ENCODE measurements at places on chromosomes 5 and 9.

GRCh38 chr9:35114113-35114839 lies 1.4 kb downstream of the ATOSB start:
- DNase-seq: peak; percentile 4

- DNase-seq: no peak
These were observed 548.4 kb downstream of the LRRC70 start for GRCh38 chr5:63127054-63127453.

- DNase-seq: peak; percentile 43
These were observed 218.3 kb downstream of the MEF2C start for GRCh38 chr5:88664645-88665044.

- DNase-seq: no peak
These were observed 116.7 kb upstream of the LMX1B start for GRCh38 chr9:126496781-126497659.

DNA sequence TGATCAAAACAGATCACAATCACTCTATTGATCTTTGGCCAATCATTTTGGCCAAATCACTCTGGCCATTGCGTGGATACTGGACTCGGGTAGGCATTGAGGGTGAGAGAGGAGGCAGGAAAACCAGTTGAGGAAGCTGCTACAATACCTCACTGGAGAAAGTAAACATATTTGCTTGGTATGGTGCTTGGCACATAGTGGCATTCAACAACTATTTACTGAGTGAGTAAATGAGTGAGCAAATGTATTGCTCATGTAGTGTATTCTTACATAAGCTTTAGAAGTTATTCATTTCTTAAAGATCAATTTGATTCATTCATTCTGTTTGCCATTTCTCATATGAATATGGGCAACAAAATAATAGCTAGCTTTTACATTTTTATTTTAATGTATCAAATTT lies 4.0 kb upstream of the DEPDC1B start:
- DNase-seq: peak; percentile 12

DNA sequence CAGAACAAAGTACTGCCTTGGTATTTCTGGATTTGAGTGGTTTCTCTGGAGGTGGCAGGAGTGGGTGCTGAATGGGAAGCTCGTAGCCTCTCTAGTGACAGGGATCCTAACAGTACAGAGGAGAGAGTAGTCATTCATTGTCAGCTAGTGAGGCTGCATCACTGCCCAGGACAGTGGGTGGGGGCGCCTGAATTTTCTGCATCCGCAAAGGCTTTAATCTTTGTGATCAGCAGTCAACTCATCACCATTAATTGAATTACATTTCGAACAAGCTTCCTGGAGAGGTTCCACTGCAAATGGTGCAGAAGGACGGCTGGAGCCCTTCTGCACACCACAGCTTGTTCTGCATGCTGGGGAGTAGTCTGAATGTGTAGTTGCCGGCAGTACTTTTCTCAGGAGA lies 77.5 kb downstream of the HSPA4 start:
- no peak for DNase-seq

GRCh38 chr5:56148453-56148971 lies 84.6 kb downstream of the ANKRD55 start:
- peak; percentile 28 for DNase-seq

DNA sequence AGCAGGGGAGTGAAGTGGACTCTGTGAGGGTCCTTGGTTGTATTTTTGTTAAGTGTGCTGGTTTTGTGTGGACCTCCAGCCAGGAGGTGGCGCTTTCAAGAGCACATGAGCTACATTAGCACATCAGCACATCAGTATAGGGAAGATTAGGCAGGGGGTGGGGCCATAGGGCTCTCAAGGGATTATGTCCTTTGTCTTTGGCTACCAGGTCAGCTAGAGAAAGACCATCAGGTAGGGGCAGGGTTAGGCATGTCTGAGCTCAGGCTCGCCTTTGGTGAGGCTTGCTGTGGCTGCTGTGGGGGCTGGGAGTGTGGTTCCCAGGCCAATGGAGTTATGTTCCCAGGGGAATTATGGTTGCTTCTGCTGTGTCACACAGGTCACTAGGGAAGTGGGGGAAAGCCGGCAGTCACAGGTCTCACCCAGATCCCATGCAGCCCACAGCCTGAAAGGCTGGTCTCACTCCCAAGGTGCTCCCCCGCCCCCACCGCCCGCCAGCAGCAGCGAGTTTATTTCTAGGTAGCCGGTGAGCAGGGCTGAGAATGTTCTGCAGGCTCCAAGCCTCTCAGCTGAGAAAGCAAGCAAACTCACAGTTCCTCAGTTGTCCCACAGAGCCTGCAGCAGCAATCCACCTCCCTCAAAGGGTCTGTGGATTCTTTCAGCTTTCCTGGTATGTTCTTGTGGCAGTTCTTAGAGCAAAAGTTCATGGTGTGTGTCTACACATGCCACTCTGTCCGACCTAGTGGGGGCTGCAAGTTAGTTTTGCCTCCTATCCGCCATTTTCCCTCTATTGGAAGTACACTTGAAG lies 13.7 kb downstream of the OR1J1 start:
- DNase-seq: peak; percentile 7

GRCh38 chr5:172855597-172856292 lies 21.7 kb downstream of the ERGIC1 start:
- no peak for DNase-seq

DNA sequence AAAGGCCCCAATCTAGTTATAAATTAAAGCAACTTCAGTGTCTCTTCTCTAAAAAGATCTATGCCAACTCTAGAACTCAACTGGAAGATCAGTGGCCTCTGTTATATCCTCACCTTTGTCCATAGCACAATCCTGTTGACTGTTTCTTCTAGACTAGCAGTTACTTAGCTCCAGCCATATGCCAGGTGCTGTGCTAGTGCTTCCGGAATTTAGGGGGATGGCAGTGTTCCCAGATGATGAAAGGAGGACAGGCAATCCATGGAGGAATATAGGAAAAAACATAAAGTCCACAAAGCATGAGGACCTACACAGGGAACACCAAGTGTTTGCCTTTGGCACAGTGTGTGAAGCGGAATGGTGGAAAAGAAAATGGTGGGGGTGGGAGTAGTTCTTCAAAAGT lies 214.3 kb downstream of the MAPKAP1 start:
- DNase-seq: no peak

DNA sequence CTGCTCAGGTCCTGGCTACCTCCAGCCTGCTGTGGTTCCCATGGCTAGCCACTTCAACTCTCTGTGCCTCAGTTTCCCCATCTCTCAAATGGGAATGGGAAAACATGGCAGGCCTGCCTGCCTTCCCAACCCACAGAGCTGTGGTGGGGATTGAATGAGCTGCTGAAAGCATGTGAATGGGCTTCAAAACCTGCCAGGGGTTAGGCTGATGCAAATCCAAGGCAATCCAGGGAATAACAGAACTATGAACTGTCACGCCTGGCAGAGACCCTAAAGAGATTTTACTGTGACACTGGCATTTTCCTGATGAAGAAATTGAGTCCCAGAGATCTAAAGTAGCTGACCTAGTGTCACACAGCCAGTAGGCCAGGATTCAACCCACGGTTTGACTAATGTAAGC lies 29.9 kb upstream of the TCF7 start:
- no peak for DNase-seq

DNA sequence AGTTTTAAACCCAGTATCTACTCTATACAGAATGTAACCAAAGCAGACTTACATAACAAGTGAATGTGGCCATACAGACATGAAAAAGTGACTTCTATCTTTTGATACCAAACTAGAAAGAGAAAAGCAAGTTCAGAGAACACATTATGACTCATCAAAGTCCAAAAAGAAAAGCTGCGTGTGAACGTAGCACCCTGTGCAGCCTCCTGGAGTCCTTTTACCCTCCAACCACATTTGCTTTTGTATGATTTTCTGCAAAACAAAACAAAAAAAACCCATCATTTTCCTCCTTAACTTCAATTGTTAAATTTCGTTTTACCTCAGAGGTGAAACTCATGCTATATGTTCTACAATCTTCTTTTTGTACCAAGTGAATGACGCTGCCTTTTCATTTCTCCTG lies 2.8 kb upstream of the SMARCA2 start:
- no peak for DNase-seq

GRCh38 chr5:43034591-43034968 lies 5.5 kb downstream of the ANXA2R start:
- DNase-seq: no peak

GRCh38 chr5:115977096-115977495 lies 14.8 kb downstream of the LVRN start:
- no peak for DNase-seq
